ENCODE measurements at places on chromosomes 13 and 19.

DNA sequence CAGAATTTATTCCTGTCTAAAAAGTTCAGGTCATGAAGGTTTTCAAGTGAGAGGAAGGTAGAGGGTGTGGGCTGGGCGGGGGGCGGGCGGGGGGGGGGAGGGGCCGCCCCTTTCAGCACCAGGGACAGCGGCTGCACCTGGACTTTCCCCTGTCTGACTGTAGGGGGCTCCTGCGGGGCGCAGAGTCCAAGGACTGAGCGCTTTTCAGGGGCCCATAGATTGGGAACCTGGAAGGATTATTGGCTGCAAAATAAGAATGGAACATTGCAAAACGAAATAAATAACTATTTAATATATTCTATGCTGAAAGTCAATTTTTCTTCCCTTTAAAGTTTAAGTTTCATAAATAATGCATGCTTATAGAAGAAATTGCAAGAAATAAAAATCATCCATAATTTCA, 8.9 kb upstream of the CYP4F3 start:
- DNase-seq = no peak

GRCh38 chr13:110505594-110505993, 55.9 kb downstream of the RAB20 start:
- no peak for DNase-seq

GRCh38 chr13:84985860-84986259, 813.4 kb downstream of the SLITRK6 start:
- DNase-seq = no peak

DNA sequence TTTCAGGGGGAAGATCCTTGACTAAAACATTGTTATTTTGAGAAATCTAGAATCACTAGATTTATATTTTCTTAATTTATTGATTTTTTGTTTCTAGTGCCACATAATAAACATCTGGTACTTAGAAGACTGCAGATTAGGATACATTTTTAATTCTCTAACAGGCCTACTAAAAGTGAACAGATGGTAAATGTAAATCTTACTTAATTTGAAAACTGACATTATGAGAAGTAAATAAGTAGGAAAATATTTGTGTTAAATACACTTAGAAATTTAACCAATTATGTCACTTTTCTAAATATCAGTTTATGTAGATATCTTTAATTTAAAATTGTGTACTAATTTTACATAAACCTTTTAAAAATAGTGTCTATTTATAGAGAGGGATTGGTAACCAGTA, 2255.6 kb upstream of the PCDH20 start:
- DNase-seq = no peak

- peak; percentile 80 for DNase-seq
Observed at GRCh38 chr13:41179593-41180250, 14.6 kb downstream of the KBTBD7 start.

GRCh38 chr19:33426621-33427361, 53.3 kb downstream of the CEBPG start:
- no peak for DNase-seq

- DNase-seq = no peak
Observed at GRCh38 chr13:61725806-61726205, 310.2 kb upstream of the PCDH20 start.

- peak; percentile 22 for DNase-seq
Observed at GRCh38 chr19:46180701-46181387, 32.8 kb downstream of the IGFL2 start.

DNA sequence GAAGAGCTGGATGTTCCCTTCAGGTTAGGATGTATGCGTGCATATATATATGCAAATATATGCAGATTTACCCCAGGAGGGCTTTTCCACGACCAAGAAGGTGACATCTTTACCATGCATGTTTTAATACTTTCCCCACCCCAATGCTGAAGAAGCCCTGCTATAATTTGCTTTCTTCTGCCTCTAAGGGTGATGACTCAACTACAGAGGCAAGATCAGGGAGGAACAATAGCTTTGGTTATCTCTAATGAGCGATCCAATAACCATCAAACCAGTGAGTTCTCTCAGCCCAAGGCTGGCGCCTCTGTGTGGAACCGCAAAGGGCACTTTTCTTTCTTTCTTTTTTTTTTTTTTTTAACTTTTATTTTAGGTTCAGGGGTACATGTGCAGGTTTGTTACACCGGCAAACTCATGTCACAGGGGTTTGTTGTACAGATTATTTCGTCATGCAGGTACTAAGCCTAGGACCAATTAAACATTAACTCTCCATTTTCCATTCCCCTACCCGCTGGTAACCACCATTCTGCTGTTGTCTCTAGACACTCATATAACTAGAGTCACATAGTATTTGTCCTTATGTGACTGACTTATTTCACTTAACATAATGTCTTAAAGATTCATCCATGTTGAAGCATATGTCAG, 25.7 kb upstream of the UBE2L5 start:
- peak; percentile 19 for DNase-seq

- peak; percentile 41 for DNase-seq
Observed at GRCh38 chr19:28883241-28883693, 329.7 kb downstream of the UQCRFS1 start.

DNA sequence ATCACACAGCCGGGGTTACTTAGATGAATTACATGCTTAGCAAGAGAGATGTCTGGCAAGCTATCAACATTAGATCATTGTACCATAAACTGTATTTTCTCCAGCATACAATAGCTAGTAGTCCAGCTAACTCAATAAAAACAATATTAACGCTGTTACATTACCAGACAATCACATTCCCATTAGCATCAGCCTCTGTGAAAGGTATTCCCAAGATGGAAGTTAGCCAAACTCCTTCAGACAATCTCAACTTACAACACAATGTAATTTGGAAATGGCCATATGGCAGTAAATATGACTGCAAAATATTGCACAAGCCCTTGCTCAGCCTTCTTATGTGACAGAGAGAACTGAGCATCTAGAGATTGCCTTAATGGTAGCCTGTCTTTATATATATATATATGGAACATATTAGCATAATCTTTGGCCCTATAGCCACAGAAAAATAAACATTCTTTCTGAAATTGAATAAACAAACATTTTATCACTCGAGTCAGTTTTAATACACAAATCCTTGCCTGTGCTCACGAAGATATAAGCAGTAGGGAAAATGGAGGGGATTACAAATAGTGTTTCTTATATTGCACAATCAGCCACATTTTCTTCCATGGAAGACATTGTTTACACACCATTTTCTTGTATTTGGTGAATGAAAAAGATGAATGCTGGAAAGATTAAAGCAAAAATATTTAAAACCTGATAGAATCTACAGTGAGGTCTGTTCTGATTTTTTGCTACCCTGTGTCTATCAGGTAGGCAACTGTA, 1060.5 kb downstream of the DIAPH3 start:
- peak; percentile 77 for DNase-seq

DNA sequence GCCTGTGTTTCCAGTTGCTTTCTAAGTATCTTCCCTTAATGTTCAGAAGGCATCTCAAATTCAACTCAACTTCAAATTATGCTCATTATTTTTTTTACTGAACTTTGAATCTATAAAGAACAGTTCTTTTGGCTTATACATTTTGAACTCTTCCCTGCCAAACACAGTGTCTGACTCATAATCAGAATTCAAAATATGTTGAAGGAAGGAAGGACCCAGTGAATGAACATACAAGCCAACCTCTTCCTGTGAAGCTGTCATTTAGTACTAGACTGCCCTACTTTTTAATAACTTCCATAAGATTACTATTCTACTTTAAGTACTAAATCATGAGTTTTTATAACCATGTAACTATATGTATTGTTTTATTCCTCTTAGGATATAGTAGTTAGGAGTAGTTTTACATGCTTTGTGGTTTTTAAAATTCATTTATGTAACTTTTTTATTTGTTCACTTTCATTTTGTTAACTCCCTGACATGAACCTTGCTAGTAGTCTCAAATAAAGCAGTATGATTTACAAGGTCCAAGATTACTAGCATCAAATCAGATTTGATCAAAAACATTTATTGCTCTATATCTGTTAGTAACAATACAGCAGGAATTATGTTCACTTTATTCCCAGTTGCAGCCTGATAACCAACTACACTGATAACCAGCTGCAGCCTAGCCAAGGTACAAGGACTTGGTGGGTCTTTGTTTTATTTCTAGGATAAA, 6.4 kb downstream of the NUDT15 start:
- peak; percentile 73 for DNase-seq

DNA sequence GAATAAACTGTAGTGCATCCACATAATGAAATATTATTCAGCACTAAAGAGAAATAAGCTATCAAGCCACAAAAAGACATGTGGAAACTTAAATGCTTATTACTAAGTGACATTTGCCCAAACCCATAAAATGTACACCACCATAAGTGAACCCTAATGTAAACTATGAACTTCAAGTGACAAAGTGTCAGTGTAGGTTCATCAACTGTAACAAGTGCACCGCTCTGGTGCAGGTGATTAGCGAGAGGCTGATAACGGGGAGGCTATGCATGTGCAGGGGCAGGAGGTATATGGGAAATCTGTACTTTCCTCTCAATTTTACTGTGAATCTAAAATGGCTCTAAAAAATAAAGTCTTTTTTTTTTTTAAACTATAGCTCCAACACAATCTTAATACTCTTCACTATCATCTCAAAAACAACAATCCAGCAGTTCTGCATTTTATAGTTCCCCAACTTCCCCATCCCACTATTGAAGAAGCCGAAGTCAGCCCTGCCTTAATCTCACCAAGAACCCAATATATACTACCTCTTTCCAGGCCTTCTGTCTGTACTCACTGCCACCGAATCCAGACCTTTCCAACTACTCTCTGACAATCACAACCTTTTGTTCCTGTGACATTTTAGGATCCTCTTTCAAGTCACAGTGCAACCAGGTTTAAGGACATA, 22.6 kb downstream of the ELF1 start:
- no peak for DNase-seq

DNA sequence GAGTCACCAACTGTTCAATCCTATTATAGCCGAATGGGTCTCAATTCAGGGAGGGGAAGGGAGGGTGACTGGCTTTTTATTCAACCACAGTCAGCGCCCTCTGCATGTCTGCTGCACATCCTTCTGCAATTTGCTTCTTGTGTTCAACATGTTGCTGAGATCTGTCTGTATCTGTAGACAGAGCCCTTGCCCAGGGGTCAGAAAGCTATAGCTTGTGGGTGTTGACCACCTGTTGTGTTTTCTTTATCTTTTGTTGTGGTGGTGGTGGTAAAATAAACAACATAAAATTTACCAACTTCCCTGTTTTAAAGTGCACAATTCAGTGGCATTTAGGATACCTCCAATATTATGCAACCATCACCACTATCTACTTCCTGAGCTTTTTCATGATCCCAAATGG, 12.2 kb downstream of the PPP1R12C start:
- DNase-seq = no peak

GRCh38 chr19:11737964-11738745, 591 bp downstream of the ZNF823 start:
- peak; percentile 12 for DNase-seq

GRCh38 chr19:17026706-17027534, at the start of gene CPAMD8:
Gene CPAMD8, minus strand, starts transcription at chr19:17026810. Its CDS starts 168 bp downstream, at chr19:17026642.
- no peak for DNase-seq

GRCh38 chr13:74835579-74835978, 646.4 kb downstream of the TBC1D4 start:
- no peak for DNase-seq

DNA sequence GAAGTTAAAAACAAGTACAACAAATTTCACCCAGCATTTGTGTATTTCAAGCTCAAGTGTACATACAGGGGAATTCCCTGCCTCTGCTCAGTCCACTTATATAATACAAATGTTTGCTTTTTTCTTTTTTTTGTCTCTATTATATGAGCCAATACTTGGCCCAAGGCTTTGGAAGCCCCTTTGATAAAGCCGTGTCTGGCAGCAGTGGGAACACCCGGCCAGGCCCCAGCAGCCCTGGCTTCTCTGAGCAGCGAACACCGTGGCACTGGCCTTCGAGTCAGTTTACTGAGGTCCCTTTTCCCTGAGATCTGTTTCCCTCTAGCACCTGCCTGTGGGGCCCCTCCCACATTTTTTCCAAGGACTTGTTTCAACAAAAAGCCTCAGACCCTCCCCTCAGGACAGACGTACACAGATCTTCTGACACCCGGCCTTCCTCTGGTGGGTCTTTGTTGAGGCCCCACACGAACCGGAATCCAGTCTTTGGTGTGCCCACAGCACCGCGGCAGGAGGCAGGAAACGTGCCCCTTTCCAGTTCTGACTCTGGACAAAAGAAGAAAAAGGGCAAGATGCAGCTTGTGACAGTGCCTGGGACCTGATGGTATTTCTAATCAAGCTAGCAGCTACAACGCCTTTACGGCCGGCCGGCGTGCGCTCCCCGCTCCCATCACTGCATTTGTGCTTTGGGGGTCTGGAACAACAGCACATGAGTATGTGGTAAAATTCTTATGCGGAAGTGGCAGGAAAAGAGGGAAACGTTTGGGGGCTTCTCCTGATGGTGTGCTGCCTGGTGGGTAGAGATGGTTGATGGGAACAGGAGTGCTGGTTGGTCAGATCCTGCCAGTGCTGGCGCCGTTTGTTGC, 13.8 kb downstream of the SIPA1L3 start:
- DNase-seq = no peak

DNA sequence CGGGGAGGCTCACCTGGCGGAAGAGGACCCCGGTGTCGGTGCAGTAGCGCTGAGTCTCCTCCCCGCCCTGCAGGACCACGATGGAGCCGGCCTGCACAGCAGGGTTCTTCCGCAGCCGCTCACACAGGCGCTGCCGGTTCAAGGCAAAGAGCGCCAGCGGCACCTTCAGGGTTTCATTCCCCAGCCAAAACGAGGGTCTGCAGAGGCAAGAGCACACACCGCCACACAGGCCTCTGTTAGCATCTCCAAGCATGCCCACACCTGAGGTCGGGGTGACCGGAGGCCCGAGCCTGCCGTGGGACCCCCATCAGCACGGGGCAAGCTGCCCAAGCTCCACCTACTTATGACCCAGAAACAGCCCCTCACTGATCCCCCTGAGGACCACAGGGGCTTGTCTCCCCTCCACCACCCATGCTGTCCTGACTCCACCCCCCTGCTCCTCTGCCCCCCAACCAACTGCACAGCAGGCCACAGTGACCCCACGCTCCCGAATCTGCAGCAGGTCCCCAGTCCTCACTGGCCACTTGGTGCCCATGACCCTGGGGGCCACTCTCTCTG, 8.9 kb downstream of the PEPD start:
- DNase-seq = no peak

GRCh38 chr19:3986260-3987041, 1.2 kb upstream of the EEF2 start:
- peak; percentile 73 for DNase-seq

GRCh38 chr19:940591-941291, 14.9 kb downstream of the ARID3A start:
- peak; percentile 57 for DNase-seq

DNA sequence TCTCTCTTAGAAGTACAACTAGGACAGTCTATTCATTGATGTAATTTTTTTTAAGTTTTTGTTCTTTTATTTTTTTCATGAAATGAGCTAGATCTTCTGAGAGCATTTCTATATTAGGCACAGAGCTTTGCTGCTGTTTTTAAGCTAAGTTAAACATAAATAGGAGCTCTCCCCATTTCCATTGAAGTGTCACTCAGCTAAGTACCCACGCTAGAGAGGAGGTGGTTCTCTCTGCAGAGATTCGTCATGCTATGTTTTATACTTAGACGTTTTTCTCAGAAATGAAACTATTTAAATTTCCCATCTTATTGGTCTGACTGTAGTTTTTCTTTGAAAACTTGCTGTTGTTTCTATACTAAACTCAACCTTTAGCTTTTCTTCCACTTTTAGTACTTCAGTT, 271.5 kb downstream of the PCDH9 start:
- no peak for DNase-seq

Data from IMR-90 (cell line).